ENCODE measurements at places on chromosomes 5 and 9. TPM values are rescaled to one million over a fixed set of nuclear protein-coding genes. Genes with fewer than 3 reads are reported as not detected.

GRCh38 chr9:105204416-105204815 is 40.0 kb upstream of the SLC44A1 start:
- peaks cover 10% of the 10 kb centered on the region for H3K4me1 ChIP-seq
- no peak for DNase-seq
- no peak overlapping the region for H3K27ac ChIP-seq
- no peak overlapping the region for H3K4me3 ChIP-seq

DNA sequence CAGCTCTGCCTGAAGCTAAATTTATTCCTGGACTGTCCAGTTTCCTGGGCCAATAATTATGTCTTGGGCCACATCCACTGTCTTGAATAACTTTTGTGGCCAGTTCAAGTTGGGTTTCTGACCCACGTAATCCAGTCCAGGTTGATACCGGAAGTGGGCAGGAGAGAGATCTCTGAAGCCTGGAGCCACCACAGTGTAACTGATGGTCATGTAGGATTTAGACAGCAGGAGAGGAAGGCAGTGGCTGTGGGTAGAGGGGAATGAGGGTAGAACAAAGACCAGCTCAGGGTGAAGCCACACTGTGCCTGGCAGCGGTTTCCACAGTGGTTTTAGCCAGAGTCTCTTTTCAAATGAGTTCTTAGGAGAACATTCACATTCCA is 30.2 kb downstream of the SH3PXD2B start:
- peaks cover 4% of the 10 kb centered on the region for H3K36me3 ChIP-seq
- H3K27ac ChIP-seq = peak overlapping the region; percentile 89
- no peak for DNase-seq
- no peaks in the 10 kb centered on the region for H3K27me3 ChIP-seq
- H3K4me1 ChIP-seq = peaks cover 76% of the 10 kb centered on the region

DNA sequence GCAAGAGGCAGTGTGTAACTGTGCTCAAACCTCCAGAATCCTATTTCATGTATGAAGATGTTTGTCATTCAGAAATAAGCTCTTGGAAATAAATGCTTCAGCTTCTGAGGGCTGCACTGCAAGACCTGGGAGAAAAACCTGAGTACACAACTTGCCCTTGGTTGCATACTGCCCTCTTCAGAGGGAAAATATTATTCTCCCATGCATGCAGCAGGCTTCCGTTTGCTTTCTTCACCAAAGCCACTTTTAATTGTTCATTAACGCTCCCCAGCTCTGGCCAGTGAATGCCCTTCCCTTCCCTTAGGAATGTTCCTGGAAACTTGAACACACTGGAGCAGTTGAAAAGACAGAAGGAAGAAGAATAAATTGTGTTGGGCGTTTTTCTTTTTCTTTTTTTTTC is 2.5 kb upstream of the WHRN start:
- H3K4me1 ChIP-seq = peaks cover 31% of the 10 kb centered on the region
- H3K36me3 ChIP-seq = no peaks in the 10 kb centered on the region
- no peaks in the 10 kb centered on the region for H3K27me3 ChIP-seq
- no peak overlapping the region for H3K27ac ChIP-seq
- no peak overlapping the region for H3K4me3 ChIP-seq

GRCh38 chr5:15023846-15024245 is 152.3 kb upstream of the ANKH start:
- no peaks in the 10 kb centered on the region for H3K27me3 ChIP-seq
- H3K4me3 ChIP-seq = no peak overlapping the region
- H3K27ac ChIP-seq = no peak overlapping the region
- H3K36me3 ChIP-seq = no peaks in the 10 kb centered on the region
- H3K4me1 ChIP-seq = peaks cover 18% of the 10 kb centered on the region
- DNase-seq = no peak

- no peaks in the 10 kb centered on the region for H3K27me3 ChIP-seq
- DNase-seq = no peak
- H3K4me3 ChIP-seq = no peak overlapping the region
- no peak overlapping the region for H3K27ac ChIP-seq
Measured at GRCh38 chr5:112411903-112412302, 7.2 kb downstream of the EPB41L4A start.

MOB3B gene
- 19.7 TPM for total RNA-seq

PLAC8L1 gene
- 0.82 TPM for total RNA-seq
